Right lobe of liver (tissue), 6 donors: ENCODE measurements at places on chromosomes 13 and 19.

DNA sequence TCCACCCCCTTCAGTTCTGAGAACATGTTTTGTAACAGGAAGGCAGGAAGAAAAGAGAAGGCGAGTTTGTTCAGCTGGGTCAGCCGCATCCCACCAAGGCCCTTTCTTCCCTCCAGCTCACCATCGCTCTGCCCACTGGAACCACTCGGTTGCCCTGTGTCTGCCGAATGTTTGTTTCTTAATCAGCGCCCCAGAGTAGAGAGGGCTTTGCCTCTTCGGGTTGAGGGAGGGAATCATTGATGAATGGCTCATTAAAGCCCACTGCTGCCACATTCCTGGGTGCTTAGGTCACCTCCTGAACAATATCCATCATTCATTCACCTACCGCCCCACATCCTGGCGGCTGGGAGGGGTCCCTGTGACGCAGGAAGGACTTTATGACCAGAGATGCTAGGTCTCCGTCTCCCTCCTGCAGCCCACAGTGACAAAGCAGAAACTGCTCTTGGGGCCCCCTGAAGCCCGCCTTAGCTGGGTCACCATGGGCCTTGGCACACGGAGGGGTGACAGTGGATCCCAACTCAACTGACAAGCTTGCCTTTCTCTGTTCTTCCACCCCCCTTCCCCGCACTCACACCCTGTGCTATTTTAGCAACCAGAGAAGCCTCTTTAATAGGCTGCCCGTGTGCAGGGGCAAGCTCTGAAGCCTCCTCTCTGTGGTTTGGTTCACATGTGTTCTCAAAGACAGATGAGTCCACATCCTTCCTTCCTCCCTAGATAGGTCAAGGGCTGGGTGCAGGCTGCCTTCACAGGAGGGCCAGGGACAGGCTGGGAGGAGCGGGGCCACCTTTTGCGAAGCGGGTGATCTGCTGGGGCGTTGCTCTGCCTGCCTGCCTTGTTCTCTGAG lies 46.2 kb downstream of the ACTN4 start:
- DNase-seq, result peak; percentile 60

GRCh38 chr19:47267350-47267759 lies 7.3 kb upstream of the INAFM1 start:
- DNase-seq, result peak; percentile 85

GRCh38 chr13:75762076-75762937 lies 126.2 kb downstream of the LMO7 start:
- DNase-seq, result no peak

DNA sequence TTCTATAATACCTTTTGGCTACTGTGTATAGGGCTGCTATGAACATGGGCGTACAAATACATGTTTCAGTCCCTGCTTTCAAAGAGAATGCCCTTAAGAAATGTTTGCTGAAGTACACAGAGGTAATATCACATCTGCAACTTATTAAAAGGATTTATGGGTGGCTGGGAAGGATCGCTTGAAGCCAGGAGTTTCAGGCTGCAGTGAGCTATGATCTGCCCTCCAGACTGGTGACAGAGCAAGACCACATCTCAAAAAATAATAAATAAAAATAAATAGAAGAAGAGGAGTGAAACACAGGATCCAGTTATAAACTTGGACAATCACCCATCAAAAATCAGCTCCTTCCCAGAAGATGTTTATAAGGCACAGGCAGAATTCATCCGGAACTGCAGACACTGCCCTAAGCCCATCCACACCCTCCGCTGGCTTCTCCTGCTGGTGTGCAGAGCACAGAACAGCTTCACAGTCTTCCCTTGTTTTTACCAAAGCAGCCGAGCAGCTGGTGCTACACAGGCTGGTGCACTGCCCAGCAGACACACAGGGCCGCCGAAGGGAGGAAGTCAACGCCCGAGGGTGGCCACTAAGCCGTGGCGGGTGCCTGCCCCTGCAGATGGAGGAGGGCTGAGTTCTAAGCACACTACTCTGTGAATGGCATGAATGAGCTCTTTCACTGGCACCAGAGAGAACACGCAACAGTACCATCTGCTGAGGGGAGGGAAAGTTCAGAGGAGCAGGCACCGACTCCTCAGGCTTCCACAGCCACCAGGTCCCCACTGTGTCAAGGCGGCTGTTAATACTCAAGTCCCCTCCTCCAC lies 44.0 kb downstream of the BRD4 start:
- DNase-seq, result no peak

- peak; percentile 60 for DNase-seq
These were observed 25.9 kb downstream of the MPND start for GRCh38 chr19:4369109-4369887.

GRCh38 chr19:18391509-18392075 lies 5.6 kb downstream of the GDF15 start:
- no peak for DNase-seq

GRCh38 chr19:56141417-56141993 lies 418 bp downstream of the ZNF444 start:
- no peak for DNase-seq
